Esophagus muscularis mucosa (tissue), 4 donors: ENCODE measurements at places on chromosomes 1 and 21. TPM values are rescaled to one million over a fixed set of nuclear protein-coding genes. Genes with fewer than 3 reads are reported as not detected.

Gene MFAP2
- 5.4 TPM for total RNA-seq

Gene ARTN
- total RNA-seq: 1.1 TPM

Gene TMEM54
- 132 TPM for total RNA-seq

Gene C1orf53
- 5.4 TPM for total RNA-seq

Gene TMEM200B
- total RNA-seq: 36.4 TPM

Gene SIPA1L2
- total RNA-seq: 37.4 TPM

Gene RAB7B
- total RNA-seq: 2.5 TPM

Gene ASPM
- 0.17 TPM for total RNA-seq

DNA sequence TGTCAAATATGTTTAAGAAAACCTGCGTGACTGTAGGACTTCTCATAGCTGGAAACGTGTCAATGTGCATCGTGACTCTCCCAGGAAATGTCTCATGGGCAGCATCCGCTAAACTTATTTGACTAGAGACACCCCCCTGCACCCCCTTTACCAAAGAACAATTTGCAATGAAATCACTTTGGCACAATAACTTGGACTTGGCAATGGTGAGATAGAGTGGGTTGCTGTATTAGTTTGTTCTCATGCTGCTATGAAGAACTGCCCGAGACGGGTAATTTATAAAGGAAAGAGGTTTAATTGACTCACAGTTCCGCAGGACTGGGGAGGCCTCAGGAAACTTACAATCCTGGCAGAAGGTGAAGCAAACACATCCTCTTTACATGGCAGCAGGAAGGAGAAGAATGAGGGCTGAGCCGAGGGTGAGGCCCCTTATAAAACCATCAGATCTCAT lies 13.8 kb downstream of the CLDN14 start:
- no peak overlapping the region for H3K4me3 ChIP-seq
- H3K27ac ChIP-seq: no peak overlapping the region
- no peaks in the 10 kb centered on the region for H3K36me3 ChIP-seq

- H3K4me1 ChIP-seq: peaks cover 17% of the 10 kb centered on the region
- H3K4me3 ChIP-seq: no peak overlapping the region
- H3K27ac ChIP-seq: no peak overlapping the region
- H3K36me3 ChIP-seq: no peaks in the 10 kb centered on the region
- no peak for DNase-seq
Measured at GRCh38 chr1:154629061-154629674, 21.2 kb upstream of the ADAR start.

DNA sequence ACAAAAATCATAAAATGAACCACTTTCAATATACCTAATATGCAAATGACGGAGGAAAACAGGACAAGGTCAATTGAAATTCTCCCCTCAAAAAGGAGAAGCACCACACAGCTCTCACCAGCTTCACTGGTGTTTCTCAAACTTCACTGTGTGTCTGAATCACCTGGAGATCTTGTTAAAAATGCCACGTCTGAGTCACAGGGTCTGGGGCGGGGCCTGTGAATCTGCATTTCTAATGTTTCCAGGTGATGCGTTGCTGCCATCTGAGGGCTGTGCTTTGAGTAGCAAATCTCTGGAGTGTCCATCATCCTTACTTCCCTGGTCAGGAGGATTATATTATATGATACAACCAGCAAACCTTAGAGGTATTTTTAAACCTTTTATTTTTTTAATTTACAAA lies 9.0 kb downstream of the CLDN19 start:
- H3K36me3 ChIP-seq: no peaks in the 10 kb centered on the region
- DNase-seq: no peak
- no peak overlapping the region for H3K4me3 ChIP-seq

DNA sequence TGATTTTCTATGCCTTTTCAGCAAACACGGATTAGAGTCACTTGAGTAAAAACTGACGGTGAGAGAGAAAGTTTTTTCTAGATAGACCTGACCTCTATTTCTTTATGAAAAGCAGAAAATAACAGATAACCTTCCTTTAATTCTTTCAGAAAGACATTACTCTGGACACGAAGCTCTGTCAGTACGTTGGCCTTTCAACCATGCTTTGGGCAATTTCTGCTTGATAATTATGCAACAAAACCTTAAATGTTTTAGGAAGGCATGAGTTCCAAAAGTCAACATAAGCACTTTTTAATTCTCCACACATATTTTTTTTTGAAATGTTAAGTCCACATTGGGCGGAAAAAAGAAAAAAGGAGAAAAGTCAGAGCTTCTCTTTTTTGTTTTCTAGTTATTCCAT lies 137.8 kb downstream of the AKT3 start:
- H3K4me3 ChIP-seq: no peak overlapping the region
- DNase-seq: no peak
- peaks cover 63% of the 10 kb centered on the region for H3K4me1 ChIP-seq
- no peak overlapping the region for H3K27ac ChIP-seq
- H3K36me3 ChIP-seq: no peaks in the 10 kb centered on the region

DNA sequence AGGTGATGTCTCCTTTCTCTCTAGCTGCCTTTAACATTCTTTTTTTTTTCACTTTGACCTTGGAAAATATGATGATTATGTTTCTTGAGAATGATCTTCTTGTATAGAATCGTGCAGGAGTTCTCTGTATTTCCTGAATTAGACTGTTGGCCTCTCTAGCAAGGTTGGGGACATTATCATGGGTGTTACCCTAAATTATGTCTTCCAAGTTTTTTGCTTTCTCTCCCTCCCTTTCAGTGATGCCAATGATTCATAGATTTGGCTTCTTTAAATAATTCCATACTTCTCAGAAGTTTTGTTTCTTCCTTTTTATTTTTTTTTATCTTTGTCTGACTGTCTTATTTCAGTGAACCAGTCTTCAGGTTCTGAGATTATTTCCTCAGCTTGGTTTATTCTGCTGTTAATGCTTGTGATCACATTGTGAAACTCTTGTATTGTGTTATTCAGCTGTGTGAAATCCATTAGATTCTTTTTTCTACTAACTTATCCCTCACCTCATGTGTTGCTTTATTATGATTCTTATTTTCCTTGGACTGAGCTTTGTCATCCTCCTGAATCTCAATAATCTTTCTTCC lies 268.4 kb upstream of the NRIP1 start:
- H3K27ac ChIP-seq: no peak overlapping the region
- no peak for DNase-seq
- H3K27me3 ChIP-seq: no peaks in the 10 kb centered on the region
- H3K4me3 ChIP-seq: no peak overlapping the region

- H3K4me3 ChIP-seq: no peak overlapping the region
- no peak for DNase-seq
- H3K4me1 ChIP-seq: peaks cover 26% of the 10 kb centered on the region
- no peaks in the 10 kb centered on the region for H3K27me3 ChIP-seq
- no peaks in the 10 kb centered on the region for H3K36me3 ChIP-seq
Measured at GRCh38 chr1:25541889-25542658, 1.3 kb upstream of the LDLRAP1 start.

DNA sequence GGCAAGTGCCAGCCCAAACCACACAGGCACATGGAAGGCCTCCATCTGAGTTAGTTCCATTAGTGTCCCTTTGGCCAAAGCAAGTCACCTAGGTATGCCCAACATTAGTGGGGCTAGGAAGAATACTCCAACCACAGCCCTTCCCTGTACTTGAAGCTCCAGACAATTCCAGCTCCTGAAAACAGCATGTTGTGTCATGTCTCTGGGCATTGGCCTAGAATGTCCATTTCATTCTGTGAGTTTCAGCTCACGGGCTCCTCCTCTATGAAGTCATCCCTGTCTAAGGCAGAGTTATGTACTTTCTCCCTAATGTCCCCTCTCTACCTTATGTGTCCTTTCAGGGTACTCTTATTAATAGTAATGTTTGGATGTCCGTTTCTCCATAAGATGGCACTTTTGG lies 96.5 kb upstream of the SPATA6 start:
- DNase-seq: no peak
- H3K4me3 ChIP-seq: no peak overlapping the region
- H3K4me1 ChIP-seq: no peaks in the 10 kb centered on the region
- no peaks in the 10 kb centered on the region for H3K27me3 ChIP-seq

GRCh38 chr1:214318356-214318755 lies 37.4 kb downstream of the SMYD2 start:
- H3K27me3 ChIP-seq: no peaks in the 10 kb centered on the region
- H3K4me3 ChIP-seq: no peak overlapping the region
- no peak overlapping the region for H3K27ac ChIP-seq
- DNase-seq: no peak

GRCh38 chr1:24349891-24350290 lies 30.7 kb downstream of the GRHL3 start:
- no peak overlapping the region for H3K4me3 ChIP-seq
- H3K27ac ChIP-seq: no peak overlapping the region
- DNase-seq: no peak
- H3K27me3 ChIP-seq: no peaks in the 10 kb centered on the region
- H3K36me3 ChIP-seq: no peaks in the 10 kb centered on the region

DNA sequence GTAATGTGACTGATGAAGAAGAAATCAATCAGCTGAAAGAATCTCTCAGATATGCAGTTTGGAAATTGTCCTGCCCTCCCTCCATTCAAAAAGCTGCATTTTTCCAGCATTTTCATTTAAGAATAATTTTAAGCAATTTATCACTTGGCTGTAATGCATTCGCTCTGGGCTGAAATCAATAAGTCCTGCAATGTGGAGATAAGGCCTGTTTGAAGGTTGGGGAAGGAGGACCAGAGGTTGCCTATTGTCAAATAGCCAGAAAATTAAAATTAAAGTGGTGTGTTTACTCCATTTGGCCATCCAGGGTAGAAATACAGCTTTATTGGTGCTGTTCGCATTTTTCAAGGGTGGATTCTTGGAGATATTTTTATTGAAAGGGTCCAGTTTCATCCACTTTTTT lies 187.6 kb upstream of the NFIA start:
- H3K27me3 ChIP-seq: no peaks in the 10 kb centered on the region
- H3K27ac ChIP-seq: no peak overlapping the region
- H3K4me1 ChIP-seq: peaks cover 13% of the 10 kb centered on the region
- H3K4me3 ChIP-seq: no peak overlapping the region
- DNase-seq: no peak

DNA sequence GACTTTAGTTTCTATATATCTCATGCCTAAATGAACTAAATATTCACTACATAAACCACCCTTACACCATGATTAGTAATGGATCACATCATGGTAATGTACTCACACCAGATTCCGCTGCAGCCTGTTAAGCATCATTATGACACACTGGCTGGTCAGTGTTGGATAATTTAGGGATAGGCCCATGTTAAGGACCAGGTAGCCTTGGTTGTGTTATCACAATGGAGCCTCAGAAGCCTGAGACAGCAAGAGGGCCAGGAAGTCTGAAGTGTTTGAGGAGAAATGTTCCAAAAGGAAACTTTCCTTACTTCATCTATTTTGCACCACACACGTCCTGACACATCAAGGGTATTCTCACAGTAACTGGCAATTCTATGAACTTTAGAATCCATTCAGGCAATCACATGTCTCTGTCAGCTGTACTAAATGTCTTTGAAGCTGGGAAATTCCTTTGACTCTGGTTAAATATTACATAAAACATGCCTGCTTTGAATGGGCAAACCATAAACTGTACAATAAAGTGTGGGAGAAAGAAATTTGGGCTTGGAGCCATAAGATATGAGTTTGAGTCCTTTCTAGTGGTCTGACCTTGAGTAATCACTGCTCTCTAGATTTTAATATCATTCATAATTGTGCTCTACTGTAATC lies 105.3 kb upstream of the DPT start:
- no peak for DNase-seq
- H3K27me3 ChIP-seq: no peaks in the 10 kb centered on the region
- no peak overlapping the region for H3K27ac ChIP-seq

GRCh38 chr1:54247863-54248515 lies 48.0 kb downstream of the MRPL37 start:
- no peaks in the 10 kb centered on the region for H3K27me3 ChIP-seq
- DNase-seq: no peak
- H3K27ac ChIP-seq: no peak overlapping the region

GRCh38 chr1:172024516-172024915 lies 183.2 kb downstream of the DNM3 start:
- H3K4me3 ChIP-seq: no peak overlapping the region
- H3K27me3 ChIP-seq: no peaks in the 10 kb centered on the region
- H3K4me1 ChIP-seq: no peaks in the 10 kb centered on the region
- DNase-seq: no peak

- no peak for DNase-seq
- H3K27me3 ChIP-seq: peaks cover 12% of the 10 kb centered on the region
- no peaks in the 10 kb centered on the region for H3K36me3 ChIP-seq
- no peak overlapping the region for H3K27ac ChIP-seq
Measured at GRCh38 chr1:2119886-2120285, 69.7 kb downstream of the PRKCZ start.

- no peak overlapping the region for H3K4me3 ChIP-seq
- H3K27ac ChIP-seq: no peak overlapping the region
- H3K27me3 ChIP-seq: no peaks in the 10 kb centered on the region
- no peak for DNase-seq
- peaks cover 11% of the 10 kb centered on the region for H3K4me1 ChIP-seq
Measured at GRCh38 chr1:48047116-48047515, 49.9 kb upstream of the TRABD2B start.

DNA sequence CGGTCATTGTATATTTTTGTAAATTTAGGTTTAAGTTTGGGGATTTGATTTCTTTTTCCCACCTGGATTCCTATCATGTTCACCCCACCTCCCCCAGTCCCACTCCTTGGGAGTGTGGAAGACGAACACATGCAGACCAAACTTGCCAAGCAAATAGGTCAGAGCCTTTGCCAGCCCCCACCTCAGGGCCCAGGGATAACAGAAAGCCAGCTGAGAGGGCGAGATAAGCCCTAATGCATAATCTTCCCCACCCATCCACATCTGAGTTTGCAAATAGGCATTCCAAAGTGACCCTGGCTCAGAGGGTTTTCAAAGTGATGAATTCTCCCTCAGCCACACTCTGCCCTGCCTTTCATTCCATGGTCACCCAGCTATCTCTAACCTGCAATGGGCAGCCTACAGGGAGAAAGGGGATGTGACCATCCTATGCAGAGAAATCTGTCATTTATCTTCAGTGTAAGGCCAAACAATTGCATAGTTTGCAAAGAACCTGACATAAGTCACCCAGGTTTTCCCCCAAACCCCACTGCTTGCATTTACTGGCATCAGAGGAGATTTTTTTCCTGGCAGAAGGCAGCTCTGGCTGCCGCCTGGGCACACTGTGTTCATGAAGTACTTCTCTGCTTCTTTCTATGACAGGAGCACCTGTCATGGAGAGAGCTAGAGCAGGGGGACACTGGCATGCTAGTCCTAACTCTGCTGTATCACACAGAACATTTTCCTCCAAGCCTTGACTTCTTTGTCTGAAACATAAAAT lies 69.0 kb upstream of the NFIA start:
- H3K27me3 ChIP-seq: peaks cover 3% of the 10 kb centered on the region
- H3K4me3 ChIP-seq: no peak overlapping the region
- H3K27ac ChIP-seq: no peak overlapping the region
- no peak for DNase-seq
- no peaks in the 10 kb centered on the region for H3K4me1 ChIP-seq
